Lower lobe of right lung (tissue), 2 donors: ENCODE measurements at places on chromosomes 1 and 21. TPM values are rescaled to one million over a fixed set of nuclear protein-coding genes. Genes with fewer than 3 reads are reported as not detected.

- H3K36me3 ChIP-seq, result no peaks in the 10 kb centered on the region
- no peak overlapping the region for H3K4me3 ChIP-seq
- no peak for DNase-seq
- H3K4me1 ChIP-seq, result peaks cover 20% of the 10 kb centered on the region
Observed at GRCh38 chr1:168518201-168518689, 25.6 kb downstream of the XCL2 start.

DNA sequence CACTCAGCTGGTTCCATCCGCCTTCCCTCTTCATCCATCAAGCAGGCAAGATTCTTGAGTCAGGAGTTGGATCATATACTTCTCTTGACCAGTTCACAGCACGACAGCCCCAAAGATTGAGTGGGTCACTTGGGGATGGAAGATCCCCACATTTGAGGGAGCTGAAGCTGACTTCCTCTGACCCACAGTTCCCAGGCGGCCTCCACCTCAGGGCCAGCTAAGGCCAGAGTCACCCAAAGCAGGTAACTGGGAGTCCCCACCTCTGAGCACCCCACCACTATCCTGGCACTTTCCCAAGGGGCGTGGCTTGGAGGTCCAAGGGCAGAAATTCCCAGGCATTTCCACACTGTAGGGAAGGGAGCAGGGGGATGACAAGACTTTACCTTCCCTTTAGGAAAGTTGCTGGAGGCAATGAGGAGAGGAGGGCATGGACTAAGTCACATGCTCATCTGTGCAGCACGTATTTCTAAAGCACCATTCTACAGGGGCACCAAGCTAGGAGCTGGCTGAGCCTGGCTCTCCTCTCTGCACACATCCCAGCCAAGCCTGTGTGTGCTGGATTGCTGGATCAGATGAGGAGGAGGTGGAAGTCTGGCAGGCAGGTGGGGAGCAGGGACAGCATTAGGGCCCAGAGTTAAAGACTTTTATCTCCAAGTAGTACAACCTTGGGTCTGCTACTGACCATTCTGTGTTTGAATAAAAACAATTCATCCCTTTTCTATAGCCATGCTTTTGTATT, 1.3 kb upstream of the RD3 start:
- H3K4me3 ChIP-seq, result no peak overlapping the region
- no peaks in the 10 kb centered on the region for H3K4me1 ChIP-seq
- H3K27me3 ChIP-seq, result peaks cover 11% of the 10 kb centered on the region
- H3K36me3 ChIP-seq, result no peaks in the 10 kb centered on the region

- no peaks in the 10 kb centered on the region for H3K27me3 ChIP-seq
- DNase-seq, result no peak
- H3K36me3 ChIP-seq, result no peaks in the 10 kb centered on the region
- no peak overlapping the region for H3K27ac ChIP-seq
Observed at GRCh38 chr1:74953622-74954021, 180.6 kb upstream of the LHX8 start.

- no peak overlapping the region for H3K27ac ChIP-seq
- H3K27me3 ChIP-seq, result no peaks in the 10 kb centered on the region
- no peak overlapping the region for H3K4me3 ChIP-seq
- DNase-seq, result no peak
- H3K36me3 ChIP-seq, result peaks cover 45% of the 10 kb centered on the region
- peaks cover 15% of the 10 kb centered on the region for H3K4me1 ChIP-seq
Observed at GRCh38 chr1:108949044-108949443, 14.2 kb downstream of the CLCC1 start.

DNA sequence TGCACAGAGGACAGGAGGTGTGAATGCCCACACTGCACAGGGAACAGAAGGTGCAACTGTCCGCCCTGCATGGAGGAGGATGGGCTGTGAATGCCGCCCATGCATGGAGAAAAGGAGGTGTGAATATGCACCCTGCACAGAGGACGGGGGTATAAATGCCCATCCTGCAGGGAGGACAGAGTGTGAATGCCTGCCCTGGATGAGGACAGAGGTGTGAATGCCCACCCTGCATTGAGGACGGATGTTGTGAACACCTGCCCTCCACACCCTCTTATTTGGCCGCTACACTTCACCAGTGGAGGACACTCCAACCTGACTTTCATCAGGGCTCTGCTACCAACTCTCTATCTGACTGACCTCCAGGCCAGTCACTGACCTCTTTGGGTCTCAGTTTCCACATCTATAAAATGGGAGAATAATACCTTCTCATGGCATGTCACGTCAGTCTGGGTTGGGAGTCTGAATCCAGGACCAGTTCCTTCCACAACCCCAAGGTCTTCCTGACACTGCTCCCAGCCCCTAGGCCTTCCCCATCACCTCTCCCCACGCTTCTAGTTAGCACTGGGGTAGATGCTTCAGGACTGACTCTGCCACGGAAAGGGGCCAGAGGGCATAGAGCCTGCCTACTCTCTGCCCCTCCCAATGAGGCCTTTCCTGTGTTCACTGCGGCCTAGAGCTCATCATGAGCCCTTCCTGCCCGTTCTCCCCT, 28.4 kb downstream of the ZBTB17 start:
- no peak overlapping the region for H3K4me3 ChIP-seq
- H3K36me3 ChIP-seq, result peaks cover 58% of the 10 kb centered on the region
- peak overlapping the region; percentile 86 for H3K27ac ChIP-seq

DNA sequence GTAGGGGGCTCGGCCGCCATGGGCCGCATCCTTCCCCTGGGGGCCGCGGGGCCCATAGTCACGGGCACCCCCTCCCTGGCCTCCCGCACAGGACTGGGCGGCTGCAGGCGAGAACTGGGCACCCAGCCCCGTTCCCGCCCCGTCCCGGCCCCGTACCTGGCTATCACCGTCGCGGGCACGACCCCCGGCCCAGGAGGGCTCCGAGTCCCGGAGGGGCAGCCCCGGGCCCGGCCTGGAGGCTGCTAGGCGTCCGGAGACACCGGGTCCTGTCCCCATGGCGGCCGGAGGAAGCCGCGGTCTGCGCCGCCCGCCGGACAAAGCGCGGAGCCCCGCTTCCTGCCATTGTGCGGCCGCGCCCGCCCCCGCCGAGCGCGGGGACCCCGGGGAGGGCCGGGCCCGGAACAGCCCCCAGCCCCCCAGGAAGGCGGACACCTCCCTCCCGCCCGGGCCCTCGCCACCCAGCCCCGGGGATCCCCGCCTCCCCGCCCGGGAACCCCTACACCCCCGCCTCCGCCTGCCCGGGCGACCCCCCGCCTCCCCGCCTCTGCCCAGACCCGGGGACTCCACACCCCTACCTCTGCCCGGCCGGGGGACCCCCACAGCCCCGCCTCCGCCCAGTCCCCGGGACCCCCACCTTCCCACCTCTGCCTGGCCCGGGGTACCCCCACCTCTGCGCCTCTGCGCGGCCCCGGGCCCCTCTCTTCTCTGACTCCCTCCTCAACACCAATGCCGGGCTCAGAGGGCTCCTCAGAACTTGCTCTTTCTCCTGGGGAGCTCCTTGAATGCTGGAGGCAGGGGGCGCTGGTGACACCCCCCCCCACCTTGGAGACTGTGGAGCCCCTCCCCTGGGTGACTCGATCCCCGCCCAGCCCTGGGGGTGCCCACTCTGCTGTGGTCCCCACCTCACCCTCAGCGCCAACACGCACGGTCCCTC, 6.0 kb downstream of the PLEKHG5 start:
- H3K27ac ChIP-seq, result peak overlapping the region; percentile 80
- DNase-seq, result no peak
- peak overlapping the region; percentile 62 for H3K4me3 ChIP-seq

- no peak overlapping the region for H3K4me3 ChIP-seq
- H3K27me3 ChIP-seq, result no peaks in the 10 kb centered on the region
- peaks cover 6% of the 10 kb centered on the region for H3K4me1 ChIP-seq
- DNase-seq, result no peak
Observed at GRCh38 chr1:9643351-9644256, 7.9 kb upstream of the PIK3CD start.

DNA sequence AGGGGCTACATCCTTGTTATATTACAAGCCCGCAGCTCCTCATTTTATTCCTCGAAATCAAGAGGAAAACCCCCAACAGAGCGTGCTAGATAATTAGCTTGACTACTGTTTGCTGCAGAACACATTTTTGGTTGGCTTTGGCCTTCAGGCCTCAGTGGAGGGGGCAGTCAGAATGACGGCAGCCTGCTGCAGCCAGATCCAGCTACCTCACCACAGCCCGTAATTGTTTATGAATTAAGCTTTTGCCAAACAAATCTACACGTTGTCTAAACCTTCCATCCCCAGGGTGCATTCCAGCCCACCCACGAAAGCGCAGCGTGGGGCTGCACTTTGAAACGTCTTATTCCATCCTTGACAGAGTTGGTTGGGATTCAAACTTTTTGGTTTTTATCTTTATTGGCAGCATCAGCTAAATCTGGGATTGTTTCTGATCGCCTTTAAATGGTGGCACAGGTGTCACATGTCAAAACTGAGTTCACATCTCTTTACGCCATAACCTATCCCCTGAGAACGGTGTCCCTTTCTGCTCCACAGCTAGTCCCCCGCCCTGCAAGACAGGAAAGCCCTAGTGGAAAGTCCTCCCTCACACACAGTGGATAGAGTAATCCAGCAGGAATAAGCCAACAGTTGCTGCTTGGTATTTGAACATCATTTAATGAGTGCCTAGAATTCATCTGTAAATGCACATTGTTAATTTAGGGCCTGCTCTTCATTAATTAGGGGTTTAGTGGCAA, 195.5 kb downstream of the LMO4 start:
- no peaks in the 10 kb centered on the region for H3K27me3 ChIP-seq
- DNase-seq, result no peak
- no peaks in the 10 kb centered on the region for H3K36me3 ChIP-seq
- no peaks in the 10 kb centered on the region for H3K4me1 ChIP-seq
- no peak overlapping the region for H3K4me3 ChIP-seq
- no peak overlapping the region for H3K27ac ChIP-seq

- DNase-seq, result no peak
- H3K4me1 ChIP-seq, result peaks cover 29% of the 10 kb centered on the region
- H3K27me3 ChIP-seq, result no peaks in the 10 kb centered on the region
- H3K36me3 ChIP-seq, result no peaks in the 10 kb centered on the region
- no peak overlapping the region for H3K27ac ChIP-seq
Observed at GRCh38 chr1:228801068-228801467, 65.8 kb downstream of the RHOU start.

GRCh38 chr1:229452956-229453801, 19.3 kb upstream of the ACTA1 start:
- no peaks in the 10 kb centered on the region for H3K4me1 ChIP-seq
- H3K4me3 ChIP-seq, result no peak overlapping the region
- no peak for DNase-seq
- H3K27ac ChIP-seq, result no peak overlapping the region
- peaks cover 85% of the 10 kb centered on the region for H3K36me3 ChIP-seq

DNA sequence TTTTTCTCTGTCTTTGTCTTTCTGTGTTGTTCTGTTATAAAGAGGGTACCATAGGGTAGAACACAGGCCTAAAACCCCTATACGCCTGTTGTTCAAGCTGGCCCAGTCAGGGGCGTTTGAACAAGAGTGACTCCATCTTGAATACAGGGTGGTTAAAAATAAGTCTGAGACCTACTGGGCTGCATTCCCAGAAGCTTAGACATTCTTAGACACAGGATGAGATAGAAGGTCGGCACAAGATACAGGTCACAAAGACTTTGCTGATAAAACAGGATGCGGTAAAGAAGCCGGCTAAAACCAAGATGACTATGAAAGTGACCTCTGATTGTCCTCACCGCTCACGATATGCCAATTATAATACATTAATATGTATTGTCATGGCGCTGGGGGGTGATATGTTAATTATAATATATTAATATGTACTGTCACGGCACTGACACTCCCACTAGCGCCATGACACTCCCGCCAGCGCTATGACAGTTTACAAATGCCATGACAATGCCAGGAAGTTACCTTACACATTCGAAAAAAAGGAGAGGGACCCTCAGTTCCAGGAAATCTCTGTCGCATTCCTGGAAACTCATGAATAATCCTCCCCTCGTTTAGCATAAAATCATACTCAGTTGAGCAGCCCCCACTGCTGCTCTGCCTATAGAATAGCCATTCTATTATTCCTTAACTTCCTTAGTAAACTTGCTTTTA, 58.5 kb upstream of the KLHDC7A start:
- no peak for DNase-seq
- no peaks in the 10 kb centered on the region for H3K36me3 ChIP-seq
- no peak overlapping the region for H3K4me3 ChIP-seq
- H3K27ac ChIP-seq, result no peak overlapping the region
- H3K27me3 ChIP-seq, result peaks cover 6% of the 10 kb centered on the region

DNA sequence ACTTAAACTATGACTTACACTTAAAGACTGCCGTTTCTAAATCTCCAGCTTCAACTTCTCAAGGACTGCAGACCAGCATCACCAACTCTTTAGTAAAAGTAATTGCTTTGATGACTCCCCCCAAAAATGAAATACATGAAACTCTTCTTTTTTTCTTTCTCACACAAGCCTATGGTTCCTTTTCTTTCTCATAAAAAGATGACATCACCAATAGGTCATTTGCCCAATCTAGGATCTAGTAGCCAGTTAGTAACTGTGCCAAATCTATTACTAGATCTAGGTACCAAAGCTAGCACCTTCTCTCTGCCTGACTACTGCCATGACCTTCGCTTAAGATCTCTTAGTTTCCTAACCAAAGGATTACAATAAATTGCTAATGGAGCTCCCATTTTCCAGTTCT, 1266.0 kb upstream of the ADGRL4 start:
- H3K27ac ChIP-seq, result no peak overlapping the region
- no peak for DNase-seq
- no peaks in the 10 kb centered on the region for H3K27me3 ChIP-seq
- no peaks in the 10 kb centered on the region for H3K36me3 ChIP-seq
- H3K4me1 ChIP-seq, result no peaks in the 10 kb centered on the region
- H3K4me3 ChIP-seq, result no peak overlapping the region

- peaks cover 99% of the 10 kb centered on the region for H3K36me3 ChIP-seq
- peak overlapping the region; percentile 38 for H3K27ac ChIP-seq
- H3K4me1 ChIP-seq, result peaks cover 60% of the 10 kb centered on the region
- H3K27me3 ChIP-seq, result no peaks in the 10 kb centered on the region
- no peak for DNase-seq
- H3K4me3 ChIP-seq, result no peak overlapping the region
Observed at GRCh38 chr1:151309811-151310323, 17.3 kb downstream of the PI4KB start.

DNA sequence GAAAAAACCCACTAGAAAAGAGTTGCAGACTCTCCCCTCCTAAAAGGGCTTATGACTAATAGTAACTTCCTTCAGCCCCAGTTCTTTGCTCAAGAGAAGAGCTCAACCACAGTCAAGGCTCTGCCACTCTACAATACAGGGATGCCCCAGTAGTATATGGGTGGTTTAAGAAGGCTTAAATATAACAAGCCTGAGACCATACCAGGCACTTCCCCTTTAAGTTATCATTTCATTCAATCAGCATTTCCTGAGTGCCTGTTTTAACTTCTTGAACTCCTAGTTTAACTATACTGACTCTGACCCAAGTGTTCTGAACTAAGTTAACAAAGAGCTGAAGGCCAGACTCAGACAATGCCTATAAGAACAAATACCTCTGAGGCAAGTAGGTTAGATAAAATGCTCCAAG, 19.8 kb downstream of the PRPF38A start:
- no peaks in the 10 kb centered on the region for H3K4me1 ChIP-seq
- DNase-seq, result no peak
- no peaks in the 10 kb centered on the region for H3K27me3 ChIP-seq
- peaks cover 77% of the 10 kb centered on the region for H3K36me3 ChIP-seq
- H3K27ac ChIP-seq, result no peak overlapping the region
- no peak overlapping the region for H3K4me3 ChIP-seq

FAAP20 gene
- 50.9 TPM for total RNA-seq

ESPN gene
- 8.3 TPM for total RNA-seq

CRYAA gene
- not detected for total RNA-seq

LCE1C gene
- total RNA-seq, result not detected

SYTL1 gene
- total RNA-seq, result 29.3 TPM

LMOD1 gene
- 24.2 TPM for total RNA-seq

MFSD2A gene
- total RNA-seq, result 110 TPM

TCHHL1 gene
- total RNA-seq, result not detected

LINGO4 gene
- total RNA-seq, result 0.50 TPM

LCE1E gene
- total RNA-seq, result not detected

FCGR1A gene
- total RNA-seq, result 65.3 TPM

PLEKHN1 gene
- total RNA-seq, result 1.2 TPM
